ENCODE measurements at places on chromosomes 3 and 15.

DNA sequence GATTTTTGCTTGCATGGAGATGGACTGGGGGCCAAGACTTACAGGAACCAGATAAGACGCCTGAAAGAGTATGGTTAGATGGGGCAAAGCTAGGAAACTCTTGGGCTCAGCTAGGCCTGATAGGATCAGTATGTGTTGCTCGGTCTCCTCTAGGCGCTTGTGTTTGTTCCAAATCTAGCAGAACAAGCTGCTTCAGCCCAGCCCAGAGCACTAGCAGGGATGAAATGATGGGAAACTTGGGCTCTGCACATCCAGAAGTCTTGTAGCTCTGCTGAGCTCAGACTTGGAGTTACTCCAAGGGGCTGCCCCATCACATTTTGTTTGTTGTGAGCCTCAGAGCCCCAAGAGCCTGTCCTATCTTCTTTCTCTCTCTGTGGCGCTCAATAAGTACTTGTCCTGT is 34.7 kb downstream of the FOXL2 start:
- no peak for DNase-seq

DNA sequence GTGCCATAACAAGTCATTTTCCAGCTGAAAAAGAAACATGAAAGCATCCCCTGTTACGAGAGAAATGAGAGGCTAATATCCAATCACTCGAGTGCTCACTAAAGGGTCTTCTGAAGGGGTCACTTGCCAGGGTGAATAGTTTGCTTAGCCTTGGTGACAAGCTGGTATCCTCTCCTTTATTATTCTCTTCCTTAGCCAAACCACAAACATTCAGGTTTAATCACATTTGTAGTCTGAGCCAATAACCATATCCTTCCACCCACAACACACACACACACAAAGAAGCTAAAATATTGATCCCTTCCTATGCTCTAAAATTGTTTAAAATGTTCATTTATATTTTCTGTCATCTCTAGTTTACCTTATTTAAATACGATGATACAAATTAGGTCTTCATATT is 240.5 kb upstream of the TMCO5A start:
- no peak for DNase-seq

DNA sequence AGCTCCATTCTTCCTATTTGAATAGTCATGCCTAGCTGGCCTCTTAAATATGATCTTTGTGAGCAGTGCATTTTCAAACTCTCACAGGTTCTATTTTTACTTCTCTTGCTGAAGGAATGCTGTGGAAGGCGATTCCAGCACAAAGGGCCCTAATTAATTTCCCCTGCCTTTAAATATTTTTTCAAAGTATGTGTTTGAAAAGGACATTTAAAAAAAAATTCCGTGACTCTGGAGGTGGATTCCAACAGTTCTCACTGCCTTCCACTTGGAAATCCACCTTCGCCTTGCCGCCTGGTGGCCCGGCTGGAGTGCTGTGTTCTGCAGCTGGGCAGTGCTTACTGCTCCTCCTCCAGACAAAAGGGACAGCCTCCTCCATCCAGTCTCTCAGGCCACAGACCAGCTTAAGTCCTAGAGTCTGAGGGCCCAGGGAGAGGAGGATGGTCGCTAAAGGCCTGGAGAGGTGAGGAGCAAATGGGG is 61.5 kb upstream of the CORO2B start:
- no peak for DNase-seq

DNA sequence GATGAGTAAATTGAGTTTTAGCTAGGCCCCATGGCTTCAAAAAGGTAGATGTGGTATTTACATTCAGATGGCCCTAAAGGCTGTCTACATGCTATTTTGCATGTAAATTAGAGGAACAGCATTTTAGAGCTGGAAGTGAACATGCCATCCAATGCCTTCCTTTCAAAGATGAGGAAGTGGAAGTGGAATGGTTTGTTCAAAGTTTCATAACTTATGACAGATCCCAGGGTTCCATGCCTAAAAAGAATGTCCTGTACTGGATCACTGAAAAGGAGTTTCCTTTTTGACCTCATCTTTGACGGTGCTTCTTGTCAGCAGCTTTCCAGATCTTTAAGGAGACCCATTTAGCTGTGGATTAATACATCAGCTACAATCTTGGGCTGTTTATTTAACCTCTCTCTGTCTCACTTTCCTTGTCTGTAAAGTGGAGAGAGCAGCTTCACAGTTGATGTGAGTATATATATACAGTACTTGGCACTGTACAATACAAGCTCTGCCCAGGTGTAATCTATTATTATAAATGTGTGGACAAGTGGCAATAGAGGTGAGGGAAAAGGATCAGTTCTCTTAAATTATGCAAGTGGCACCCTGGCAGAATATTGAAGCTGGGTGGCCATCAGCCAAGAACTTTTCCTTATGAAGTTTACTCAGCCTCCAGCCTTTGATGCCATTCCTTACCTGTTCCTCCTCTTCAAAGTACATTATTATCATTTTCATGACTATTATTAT is 68.7 kb upstream of the GOLGA8B start:
- DNase-seq: no peak

- DNase-seq: no peak
Observed at GRCh38 chr3:102904629-102905028, 469.8 kb downstream of the ZPLD1 start.

DNA sequence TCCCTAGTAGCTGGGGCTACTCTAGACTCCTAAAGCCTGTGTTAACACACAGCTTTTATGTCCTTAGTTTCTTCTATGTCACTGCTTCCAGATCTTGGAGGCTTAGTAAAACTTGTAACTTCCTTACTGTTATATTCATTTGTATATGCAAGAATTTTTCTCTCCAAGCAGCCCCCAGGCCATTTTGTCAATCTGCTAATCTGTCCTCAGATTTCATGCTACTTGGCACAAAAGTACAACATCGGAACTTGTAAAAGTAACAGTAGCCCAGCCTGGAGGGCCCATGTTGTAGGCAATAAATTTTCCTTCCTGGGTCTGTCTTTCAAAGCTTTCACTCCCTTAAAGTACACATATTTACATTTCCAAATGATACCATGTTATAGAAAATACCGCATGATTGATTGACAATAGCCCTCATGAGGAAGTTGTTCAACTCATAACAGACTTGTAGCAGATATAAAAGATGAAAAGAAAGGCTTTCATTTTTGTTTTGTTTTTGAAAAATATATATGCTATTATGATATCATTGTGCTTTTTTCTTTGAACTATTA is 324.2 kb downstream of the NEK10 start:
- DNase-seq: no peak

DNA sequence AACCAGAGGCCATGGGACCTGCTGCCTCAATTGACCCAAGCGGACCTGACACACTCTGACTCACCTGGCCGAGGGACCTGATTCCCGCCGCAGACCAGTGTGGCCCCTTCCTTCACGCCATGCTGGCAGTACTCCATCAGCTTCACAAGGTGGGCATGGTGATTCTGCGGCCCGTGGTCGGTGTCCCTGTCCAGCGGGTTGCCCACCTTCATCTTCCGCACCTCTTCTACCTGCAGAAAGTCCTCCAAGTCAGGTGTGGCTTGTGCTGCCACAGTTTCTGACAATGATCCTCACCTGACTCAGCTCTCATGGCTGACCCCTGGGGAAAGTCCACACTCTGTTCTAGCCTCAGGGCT is 25.9 kb upstream of the SLC41A3 start:
- DNase-seq: no peak

GRCh38 chr3:140763532-140763931 is 85.7 kb downstream of the TRIM42 start:
- no peak for DNase-seq

DNA sequence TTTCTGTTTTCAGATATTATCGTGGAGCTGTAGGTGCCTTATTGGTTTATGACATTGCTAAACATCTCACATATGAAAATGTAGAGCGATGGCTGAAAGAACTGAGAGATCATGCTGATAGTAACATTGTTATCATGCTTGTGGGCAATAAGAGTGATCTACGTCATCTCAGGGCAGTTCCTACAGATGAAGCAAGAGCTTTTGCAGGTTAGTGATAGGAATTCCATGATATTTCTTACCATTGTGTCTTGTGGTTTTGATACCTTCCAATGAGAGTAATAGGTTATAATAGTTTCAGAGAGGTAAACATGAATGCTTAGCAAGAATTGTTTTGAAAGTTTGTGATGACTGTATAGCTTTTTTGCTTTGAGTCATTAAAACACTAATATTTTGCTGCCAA is 8.5 kb downstream of the RAB11A start:
- DNase-seq: peak; percentile 36

DNA sequence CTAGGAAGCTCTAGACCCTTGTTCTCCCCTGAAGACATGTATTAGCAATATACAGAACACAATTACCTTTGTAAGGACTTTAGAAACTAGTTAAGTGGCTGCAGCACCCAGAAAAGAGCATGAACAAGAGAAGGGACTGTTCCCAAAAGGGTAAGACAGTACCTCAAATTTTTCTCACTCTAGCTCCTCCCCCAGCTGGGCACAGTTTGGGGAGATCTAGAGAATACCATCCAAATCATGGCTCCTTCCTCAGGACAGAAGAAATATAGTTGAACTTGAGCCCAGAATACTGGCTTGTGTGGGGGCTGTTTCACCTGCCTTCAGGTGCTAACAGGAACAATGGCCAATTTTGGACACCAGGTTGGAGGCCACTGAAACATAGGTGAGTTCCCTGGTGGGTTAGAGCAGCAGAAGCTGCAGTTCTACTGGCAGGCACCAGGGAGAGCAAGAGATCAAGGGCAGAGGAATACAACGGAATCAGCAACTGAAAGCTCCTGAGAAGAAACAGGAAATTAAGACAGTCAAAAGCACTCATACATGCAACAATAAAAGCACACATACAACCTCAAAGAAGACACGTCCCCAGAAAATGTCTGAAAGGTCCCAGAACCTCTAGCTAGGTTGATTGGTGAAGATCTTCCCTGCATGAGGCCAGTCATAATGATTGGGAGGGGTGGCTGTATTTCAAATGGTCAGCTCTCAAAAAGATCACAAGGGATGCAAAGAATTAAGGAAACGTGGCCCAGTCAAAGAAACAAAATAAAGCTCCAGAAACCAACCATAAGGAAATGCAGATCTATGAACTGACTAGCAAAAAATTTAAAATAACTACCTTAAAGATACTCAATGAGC is 104.9 kb upstream of the ASB14 start:
- DNase-seq: peak; percentile 70

DNA sequence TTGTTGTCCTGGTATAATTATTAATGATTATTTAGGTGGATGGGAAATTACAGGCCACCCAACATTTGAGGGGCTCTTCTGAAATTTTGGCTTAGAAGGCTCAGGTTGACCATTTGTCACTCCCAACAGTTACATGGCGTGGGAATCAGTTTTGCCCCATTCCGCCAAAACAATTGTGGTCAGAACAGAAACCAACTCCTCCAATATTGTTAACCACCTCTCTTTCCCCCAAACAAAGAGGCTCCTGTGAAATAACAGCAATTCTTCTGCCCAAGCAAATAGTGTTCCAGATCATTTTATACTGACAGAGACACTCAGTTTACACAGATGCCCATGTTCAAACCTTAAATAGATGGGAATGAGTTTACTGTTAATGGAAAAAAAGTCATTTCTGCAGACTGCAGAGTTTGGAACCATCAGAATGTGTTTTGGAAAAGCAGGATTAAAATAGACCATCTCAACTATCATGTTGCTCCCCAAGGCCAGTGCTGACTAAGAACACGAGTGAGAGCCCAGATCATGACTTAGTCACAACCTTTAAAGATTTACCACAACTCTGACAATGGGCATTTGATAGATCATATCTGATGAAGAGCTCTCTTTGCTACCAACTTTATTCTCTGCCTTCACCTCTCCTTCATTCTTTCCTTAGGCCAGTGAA is 102.1 kb downstream of the DUT start:
- DNase-seq: peak; percentile 33

DNA sequence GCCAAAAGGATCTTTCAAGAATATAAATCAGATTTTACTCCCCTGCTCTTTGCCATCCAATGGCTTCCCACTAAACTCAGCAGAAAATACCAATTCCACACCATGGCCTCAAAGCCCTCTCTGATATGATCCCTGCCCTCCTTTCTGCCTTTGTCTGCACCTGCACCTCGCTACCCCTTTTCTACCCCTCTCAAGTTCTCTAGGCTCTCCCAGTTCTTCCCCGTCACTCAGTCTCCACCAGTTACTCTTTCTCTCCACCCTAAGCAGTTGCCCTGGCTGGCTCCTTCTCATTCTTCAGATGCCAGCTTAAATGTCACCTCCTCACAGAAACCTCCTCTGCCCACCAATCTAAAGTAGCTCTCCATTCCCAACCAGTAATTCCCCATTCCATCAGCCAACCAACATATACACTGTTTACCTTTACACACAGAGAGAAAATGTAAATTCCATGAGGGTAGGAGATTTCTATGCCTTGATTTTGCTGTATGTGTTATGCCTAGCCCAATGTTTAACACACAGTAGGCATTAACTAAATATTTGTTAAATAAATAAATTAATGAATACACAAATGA is 93.6 kb upstream of the LPP start:
- DNase-seq: no peak

DNA sequence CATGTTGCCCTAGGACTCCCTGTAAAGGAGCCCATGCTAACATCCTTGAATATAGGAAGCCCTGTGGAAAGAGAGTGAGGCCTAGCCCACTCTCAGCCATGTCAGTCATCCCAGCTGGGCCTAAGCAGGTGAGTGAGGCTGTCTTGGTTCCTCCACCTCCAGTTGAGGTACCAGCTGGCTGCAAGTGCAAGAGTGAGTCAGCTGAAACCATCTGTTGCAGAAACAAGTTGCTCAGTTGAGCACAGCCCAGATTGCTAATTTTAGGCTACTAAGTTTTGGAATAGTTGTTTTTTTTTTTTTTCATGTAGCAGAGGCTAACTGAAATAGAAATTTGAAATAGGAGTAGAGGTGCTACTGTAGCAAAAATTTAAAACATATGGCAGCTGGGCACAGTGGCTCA is 43.7 kb upstream of the ADPGK start:
- DNase-seq: no peak

GRCh38 chr15:22872936-22873701 is 34.7 kb downstream of the NIPA2 start:
- DNase-seq: no peak

DNA sequence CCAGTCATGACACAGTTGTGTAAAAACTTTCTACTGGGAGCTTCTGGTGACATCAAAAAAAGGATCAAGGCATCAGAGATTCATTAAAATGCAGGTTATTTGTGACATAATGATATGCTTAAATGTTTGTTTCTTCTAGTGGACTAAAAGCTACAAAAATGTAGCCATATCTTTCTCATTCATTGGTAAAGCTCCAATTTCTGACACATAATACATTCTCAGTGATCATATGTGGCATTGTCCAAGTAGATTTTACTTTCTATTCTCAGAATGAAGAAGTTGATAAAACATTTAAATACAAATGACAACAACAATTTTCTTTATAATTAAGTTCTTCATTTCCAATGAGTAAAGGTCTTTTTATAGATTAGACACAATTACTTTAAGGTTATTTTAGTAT is 71.0 kb upstream of the ARHGEF26 start:
- no peak for DNase-seq

- no peak for DNase-seq
Observed at GRCh38 chr3:17162116-17162515, 277.4 kb downstream of the PLCL2 start.

- no peak for DNase-seq
Observed at GRCh38 chr3:114108137-114108536, 51.6 kb downstream of the QTRT2 start.

DNA sequence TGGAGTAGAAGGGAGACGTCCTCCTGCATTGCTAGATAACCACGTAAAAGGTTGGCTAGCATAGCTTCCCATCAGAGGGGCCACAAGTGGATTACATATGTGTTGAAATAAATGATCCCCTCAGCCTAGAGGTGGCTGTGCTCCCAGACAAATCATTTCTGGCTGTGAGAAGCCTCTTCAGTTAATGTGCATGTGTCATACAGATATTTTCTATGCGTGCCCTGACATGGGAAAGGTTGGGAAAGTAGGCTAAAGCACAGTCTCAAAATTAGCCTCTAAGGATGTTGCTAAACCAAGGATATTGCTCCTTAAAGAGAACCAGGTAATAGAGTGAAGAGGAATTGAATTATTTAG is 17.8 kb downstream of the USP3 start:
- DNase-seq: no peak

Measured in activated CD4-positive, alpha-beta T cell treated with anti-CD3 and anti-CD28 coated beads, Interleukin-2, Interleukin-4, amounts not matched to agents 100 ng/mL and 50 ng/mL, durations not matched to agents 16 hours and 8 hours (primary cell).